Activated CD4-positive, CD25-positive, alpha-beta regulatory T cell treated with anti-CD3 and anti-CD28 coated beads, Interleukin-2, amount 50 U/mL, for 72 hours (primary cell): ENCODE measurements at places on chromosomes 11 and 22.

- DNase-seq: no peak
Measured at GRCh38 chr22:23251445-23252093, 71.3 kb downstream of the BCR start.

- DNase-seq: no peak
Measured at GRCh38 chr11:6249770-6250555, 9.7 kb upstream of the CCKBR start.

DNA sequence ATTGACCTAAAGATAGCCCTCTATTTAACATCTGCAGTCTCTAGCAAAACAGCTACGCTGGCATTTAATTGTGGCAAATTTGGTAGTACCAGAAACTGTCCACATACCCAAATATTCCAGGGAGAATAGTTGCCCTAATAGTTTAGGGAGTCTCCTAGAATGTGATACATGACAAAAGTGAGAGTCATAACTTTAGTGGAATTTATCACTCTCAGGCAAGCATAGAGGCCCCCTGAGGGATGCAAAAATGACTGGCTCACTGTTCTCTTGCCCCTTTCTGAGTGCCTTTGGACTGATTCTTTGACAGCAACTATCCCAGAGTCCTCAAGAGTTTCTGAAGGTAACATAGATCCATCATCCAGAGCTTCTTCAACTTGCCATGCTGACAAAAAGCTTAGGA, 2.3 kb upstream of the OR51B4 start:
- no peak for DNase-seq

DNA sequence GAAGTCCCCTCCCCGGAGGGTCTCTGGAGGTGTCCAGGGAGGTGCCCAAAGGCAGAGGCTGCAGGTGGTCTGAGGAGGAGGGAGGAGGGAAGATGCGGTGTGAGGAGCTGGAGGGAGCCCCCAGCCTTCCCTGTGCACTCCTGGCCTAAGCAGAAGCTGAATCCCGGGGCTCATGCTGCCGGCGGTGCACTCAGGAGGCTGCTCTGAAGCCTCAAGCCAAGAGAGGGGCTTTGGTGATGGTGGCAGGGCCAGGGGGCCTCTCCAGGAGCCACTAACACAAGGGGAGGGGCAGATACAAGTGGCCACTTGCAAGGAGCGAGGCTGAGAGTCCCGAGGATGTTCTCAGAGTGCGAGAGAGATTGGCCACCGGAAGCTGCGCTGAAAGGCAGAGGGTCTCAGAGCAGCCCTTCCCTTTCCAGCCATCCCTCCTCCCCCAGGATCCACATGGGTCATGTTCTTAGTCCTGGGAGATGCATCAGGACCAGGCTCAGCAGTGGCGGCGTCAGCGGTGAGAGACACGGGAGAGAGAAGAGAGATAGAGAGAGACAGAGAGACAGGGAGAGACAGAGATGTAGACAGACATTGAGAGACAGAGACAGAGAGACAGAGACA, 774 bp upstream of the MRGPRG start:
- DNase-seq: peak; percentile 20

DNA sequence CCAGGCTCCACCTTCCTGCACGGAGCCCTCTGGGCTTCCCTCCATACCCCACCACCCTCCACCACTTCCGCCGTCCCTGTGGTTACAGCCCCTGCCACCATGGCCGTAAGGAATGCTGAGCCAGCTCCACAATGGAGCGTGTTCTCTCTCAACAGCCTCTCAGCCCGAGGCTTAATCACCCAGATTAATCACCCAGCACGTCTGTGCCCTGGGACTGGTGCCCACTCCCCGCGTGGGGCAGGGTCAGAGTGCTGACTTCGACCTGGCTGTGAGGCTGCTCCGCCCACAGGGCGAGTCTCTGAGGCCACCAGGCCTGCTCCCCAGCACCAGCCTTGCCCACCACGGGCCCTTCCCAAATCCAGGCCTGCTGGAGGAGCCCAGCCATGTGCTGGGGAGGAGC, 4.0 kb upstream of the TH start:
- DNase-seq: no peak

GRCh38 chr11:10631761-10632160, 61.8 kb downstream of the IRAG1 start:
- no peak for DNase-seq

- no peak for DNase-seq
Measured at GRCh38 chr11:111301004-111301841, 2.9 kb downstream of the POU2AF3 start.

DNA sequence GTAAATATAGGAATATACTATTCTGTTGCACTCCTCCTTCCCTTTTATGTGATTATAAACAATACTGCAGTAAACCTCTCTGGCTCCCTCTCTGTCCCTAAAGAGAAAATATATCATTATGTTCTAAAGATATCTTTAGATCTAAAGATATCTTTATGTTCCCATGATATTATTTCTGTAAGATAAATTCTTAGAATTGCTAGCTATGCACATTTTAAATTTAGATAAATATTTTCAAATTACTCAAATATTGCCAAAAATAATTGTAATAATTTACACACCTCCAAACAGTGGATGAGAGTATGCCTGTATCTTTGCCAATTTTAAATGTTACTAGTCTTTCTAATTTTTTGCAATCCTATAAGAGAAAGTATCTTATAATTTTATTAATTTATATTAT, 10.3 kb upstream of the DEUP1 start:
- no peak for DNase-seq

- DNase-seq: peak; percentile 32
Measured at GRCh38 chr11:102111011-102111786, 952 bp downstream of the YAP1 start.

DNA sequence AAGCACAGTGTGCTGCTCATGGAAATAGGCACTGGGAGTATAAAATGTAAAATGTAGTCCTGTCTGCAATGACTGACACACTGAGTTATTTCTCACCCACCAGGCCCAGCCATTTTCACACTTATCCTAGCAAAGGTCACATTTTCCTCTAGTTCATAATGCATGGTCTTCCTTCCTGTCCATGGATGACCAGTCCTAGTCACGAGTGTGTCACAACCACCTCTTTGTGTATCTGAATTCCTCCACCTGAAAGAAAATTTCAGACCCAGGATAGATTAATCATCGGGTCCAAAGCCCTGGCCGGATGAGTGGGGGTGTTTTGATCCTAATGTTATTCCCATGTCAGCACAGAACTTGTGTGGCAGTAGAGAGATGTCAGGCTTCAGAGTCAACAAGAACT, at the start of gene MRGPRX4:
Gene MRGPRX4, plus strand, starts transcription at position 172 of the 400 bp plus-strand sequence. CDS start 420 bp downstream, outside the sequence.
- DNase-seq: no peak

DNA sequence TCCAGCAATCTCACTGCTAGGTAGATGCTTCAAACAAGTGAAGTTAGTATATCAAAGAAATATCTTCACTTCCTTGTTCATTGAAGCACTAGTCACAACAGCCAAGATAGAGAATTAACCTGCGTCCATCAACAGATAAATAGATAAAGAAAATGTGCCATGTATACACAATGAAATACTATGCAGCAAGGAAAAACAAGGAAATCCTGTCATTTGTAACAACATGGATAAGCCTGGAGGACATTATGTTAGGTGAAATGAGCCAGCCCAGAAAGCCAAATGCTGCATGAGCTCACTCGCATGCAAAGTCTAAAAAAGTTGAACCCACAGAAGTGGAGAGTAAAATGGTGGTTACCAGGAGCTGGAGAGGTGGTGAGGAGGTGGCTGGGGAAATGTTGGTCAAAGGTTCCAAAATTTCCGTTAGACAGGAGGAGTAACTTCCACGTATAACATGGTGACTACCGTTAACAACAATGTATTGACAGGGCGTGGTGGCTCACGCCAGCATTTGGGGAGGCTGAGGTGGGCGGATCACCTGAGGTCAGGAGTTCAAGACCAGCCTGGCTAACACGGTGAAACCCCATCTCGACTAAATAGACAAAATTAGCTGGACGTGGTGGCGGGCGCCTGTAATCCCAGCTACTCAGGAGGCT, 23.6 kb upstream of the CARS1 start:
- no peak for DNase-seq

GRCh38 chr11:114774599-114775361, 96.5 kb downstream of the NXPE2 start:
- no peak for DNase-seq

DNA sequence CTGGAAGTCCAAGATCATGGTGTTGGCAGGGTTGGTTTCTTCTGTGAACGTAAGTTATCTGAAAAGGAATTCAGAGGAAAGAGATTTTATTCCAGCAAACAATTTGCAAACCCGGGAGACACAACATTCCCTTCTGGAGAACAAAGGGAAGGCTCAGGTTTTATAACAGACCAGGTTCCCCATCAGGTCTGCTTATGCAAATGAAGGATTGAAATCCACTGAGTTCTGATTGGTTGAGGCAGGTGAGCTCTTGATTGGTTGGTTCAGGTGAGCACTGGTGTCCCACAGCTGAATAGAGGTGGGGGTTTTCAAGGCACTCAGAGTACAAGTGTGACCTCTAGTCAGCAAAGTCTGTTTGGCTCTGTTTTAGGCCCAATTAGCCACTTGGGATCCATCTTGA, 1306.8 kb downstream of the TBC1D22A start:
- no peak for DNase-seq

GRCh38 chr11:6402561-6402981, 12.3 kb downstream of the SMPD1 start:
- peak; percentile 50 for DNase-seq

DNA sequence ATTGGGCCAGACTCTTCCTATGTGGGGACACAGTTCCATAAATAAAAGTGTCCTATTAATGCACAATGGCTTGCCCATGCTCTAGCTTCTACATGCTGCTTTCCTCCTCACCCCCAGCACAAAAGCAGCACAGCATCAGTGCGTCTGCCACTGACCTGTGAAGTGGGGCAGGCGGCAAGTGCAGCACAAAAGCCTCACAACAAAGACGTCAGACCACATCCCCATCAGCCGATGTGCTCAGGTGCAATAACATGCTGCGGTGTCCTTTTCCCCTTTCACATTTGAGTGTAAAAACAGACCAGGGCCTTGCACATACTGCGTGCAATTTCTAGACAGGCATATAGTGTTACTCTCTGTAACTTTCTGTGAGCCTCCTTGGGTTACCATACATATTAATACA, 12.8 kb downstream of the DKK3 start:
- DNase-seq: no peak

DNA sequence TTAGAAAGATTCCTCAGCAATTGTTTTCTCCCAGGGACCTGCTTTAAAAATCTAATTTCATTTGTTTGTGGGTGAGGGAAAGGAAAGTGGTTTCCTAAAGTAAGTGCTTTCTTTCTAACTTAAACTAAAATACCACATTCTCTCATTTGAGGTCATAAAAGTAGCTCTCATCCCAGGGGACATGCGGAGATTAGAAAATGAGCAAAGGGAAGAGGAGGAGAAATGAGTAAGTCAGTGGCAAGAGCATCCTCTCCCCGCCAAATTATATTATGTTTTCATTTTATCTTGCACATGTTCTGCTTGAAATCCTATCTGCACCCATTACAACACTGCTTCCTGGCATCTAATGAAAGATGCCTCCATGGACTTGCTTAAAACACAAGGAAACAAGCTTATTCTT, 191.4 kb downstream of the ARHGAP42 start:
- no peak for DNase-seq
